ENCODE measurements at places on chromosomes 2 and 18.
A peak's percentile ranks its signal among the peaks of the same experiment; 100 is the strongest.

DNA sequence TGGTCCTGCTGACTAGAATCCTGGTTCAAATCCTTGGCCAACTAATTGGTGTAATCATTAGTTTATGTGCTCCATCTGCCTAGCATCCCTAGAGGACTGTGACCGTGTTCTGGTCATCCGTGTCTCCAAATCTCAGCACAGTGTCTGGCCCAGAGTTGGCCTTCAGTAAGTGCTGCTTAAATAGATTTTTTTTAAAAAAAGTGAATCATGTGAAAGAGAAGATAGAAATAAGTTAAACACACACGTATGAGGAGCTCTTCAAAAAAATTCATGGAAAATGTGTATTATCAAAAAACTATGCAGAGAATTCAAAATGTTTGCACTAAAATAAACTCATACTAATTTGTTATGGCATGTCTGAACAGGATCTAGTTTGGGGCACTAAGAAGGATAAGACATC is 129.3 kb upstream of the TLK1 start:
- H3K36me3 ChIP-seq, result no peaks in the 10 kb centered on the region
- no peak for DNase-seq
- no peaks in the 10 kb centered on the region for H3K27me3 ChIP-seq
- H3K4me3 ChIP-seq, result no peak overlapping the region

DNA sequence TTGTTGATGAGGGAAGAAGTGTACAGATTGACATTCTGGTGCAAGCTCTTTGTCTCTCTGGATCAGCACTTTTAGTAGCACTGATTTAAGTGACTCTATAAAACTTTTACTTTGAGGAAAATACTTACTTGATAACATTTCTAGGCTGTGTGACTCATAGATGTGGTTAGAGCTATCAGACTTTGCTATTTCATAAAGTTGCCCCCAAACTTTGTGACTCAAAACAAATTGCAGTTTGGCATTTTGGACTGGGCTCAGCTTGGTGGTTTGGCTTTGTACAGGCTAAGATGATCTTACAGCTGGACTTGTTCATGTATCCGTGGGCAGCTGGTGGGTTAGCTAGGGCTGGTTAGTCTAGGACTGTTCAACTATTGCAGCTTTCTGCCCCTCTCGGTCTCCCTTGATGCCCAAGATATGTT is 42.1 kb upstream of the GLS start:
- H3K4me3 ChIP-seq, result no peak overlapping the region
- no peaks in the 10 kb centered on the region for H3K27me3 ChIP-seq
- H3K4me1 ChIP-seq, result peaks cover 33% of the 10 kb centered on the region
- no peaks in the 10 kb centered on the region for H3K36me3 ChIP-seq
- H3K27ac ChIP-seq, result peak overlapping the region; percentile 58
- DNase-seq, result no peak

DNA sequence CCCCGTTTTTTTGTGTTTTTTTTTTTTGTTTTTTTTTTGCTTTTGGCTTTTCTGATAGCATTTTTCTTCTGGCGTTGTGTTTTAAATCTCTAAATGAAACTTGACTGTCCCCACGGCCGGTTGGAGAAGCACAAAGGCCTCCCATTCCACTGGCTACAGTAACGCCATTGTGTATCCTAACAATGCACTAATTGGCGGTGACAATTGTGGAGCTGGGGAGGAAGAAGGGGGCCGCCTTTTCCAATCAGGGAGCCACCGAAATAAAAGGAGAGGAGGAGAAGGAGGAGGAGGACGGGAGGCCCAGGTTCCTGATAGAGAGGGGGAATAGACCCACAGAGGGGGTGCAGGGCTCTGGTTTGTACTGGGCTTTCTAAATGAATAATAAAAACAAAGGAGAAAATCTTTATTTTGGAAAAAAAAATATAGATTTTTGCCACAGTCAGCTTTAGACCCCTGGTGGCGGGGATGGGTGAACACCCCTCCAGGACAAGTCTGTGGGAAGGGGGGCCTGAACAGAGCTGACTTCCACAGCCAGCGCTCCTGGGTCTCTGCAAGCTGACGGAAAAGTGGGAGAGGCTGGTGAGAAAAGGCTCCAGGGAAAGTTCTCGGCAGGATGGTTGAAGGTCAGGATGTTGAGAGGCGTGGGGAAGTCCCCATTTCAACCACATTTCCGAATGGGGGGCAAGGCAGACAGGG is 43.7 kb upstream of the FZD5 start:
- H3K27me3 ChIP-seq, result no peaks in the 10 kb centered on the region
- no peak overlapping the region for H3K27ac ChIP-seq
- H3K4me1 ChIP-seq, result no peaks in the 10 kb centered on the region
- no peak overlapping the region for H3K4me3 ChIP-seq
- DNase-seq, result no peak

DNA sequence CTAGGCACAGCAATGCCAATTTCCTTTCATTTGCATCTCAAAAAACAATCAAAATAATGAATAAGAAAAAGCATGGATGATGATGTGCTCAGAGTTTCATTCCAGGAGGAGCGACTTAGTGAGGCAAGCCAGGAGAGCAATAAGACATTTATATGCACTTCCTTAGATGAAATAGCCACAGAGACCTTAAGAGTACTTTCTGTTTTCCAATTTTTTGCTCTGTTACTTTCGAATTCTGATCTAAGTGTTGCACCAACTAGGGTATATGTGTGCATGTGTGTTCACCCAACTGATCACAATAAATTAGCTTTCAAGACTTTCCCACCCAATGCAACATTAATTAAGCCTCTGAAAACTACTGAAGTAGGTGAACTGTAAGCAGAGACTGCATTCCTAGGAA is 709 bp downstream of the RAB27B start:
- no peak overlapping the region for H3K27ac ChIP-seq
- H3K36me3 ChIP-seq, result no peaks in the 10 kb centered on the region
- H3K27me3 ChIP-seq, result no peaks in the 10 kb centered on the region
- no peak for DNase-seq
- peak overlapping the region; percentile 70 for H3K4me3 ChIP-seq

DNA sequence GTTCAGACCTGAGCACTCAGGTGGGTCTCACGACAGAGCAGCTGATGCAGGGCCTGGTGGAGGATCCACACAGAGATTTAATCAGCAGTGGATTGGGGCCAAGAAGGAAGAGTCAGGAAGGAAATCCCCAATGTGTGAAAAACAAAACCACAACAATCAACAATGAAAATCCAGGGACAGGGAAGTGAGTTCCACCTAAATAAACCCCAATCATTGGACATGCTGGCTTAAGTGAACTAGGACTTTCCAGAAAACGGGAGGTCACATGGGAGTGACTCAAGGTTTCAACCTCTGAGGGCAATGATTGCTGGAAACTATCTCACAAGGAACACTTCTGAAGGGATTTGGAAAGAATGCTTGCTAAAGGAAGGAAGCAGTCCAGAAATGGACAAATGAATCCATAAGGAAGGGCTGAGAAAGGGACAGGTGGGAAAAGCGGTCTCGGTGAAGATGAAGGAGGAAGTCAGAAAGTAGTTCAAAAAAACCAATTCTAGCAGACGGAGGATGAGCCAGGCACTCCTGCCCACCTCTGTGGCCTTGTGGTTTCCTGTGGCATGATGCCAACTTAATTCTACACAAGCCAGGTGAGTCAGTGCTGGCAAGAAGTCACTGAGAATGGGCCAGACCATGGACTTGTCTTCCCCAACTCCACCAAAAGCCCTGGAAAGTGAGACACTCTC is 15.4 kb upstream of the XDH start:
- no peaks in the 10 kb centered on the region for H3K4me1 ChIP-seq
- no peak overlapping the region for H3K27ac ChIP-seq
- no peak for DNase-seq
- H3K36me3 ChIP-seq, result no peaks in the 10 kb centered on the region
- no peaks in the 10 kb centered on the region for H3K27me3 ChIP-seq
- no peak overlapping the region for H3K4me3 ChIP-seq

GRCh38 chr2:223588251-223588650 is 13.9 kb downstream of the SCG2 start:
- H3K4me3 ChIP-seq, result no peak overlapping the region
- H3K27ac ChIP-seq, result no peak overlapping the region
- DNase-seq, result no peak

DNA sequence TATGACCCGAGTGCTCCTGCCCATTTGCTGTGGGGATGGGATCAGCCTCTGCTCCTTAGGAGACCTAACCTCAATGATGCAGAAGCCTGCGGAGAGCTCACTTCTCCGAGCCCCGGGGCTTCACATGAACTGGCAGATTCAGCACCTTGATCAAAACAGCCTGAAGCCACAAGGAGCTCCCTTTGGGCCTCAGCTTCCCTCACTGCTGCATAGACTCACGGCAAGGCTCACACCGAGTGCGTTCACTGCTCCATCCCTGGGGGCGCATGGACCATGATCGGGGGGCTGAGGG is 33.0 kb downstream of the CRACDL start:
- H3K27ac ChIP-seq, result no peak overlapping the region
- no peaks in the 10 kb centered on the region for H3K4me1 ChIP-seq
- H3K4me3 ChIP-seq, result no peak overlapping the region
- no peaks in the 10 kb centered on the region for H3K27me3 ChIP-seq
- DNase-seq, result no peak

DNA sequence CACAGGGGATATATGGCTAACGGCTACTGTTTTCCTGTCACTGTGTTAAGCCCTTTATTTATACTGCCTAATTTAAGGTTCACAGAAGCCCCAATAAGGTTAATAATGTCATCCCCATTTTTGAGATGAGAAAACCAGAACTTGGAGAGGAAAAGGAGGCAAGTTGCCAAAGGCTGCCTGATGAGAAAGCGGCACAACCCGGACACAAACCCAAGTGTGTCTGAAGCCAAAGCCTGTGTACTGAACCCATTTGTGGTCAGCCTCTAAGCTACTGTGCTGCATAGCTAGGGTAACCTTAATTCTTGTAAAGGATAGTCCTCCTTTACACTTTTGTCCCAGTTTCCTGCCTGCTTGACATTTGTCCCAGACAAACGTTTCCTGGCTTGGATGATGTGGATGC is 954.7 kb upstream of the FANCL start:
- DNase-seq, result no peak
- H3K27me3 ChIP-seq, result no peaks in the 10 kb centered on the region
- no peak overlapping the region for H3K4me3 ChIP-seq
- H3K36me3 ChIP-seq, result no peaks in the 10 kb centered on the region
- no peak overlapping the region for H3K27ac ChIP-seq

- H3K27ac ChIP-seq, result no peak overlapping the region
- peaks cover 26% of the 10 kb centered on the region for H3K36me3 ChIP-seq
- DNase-seq, result no peak
- peaks cover under 1% of the 10 kb centered on the region for H3K4me1 ChIP-seq
- H3K27me3 ChIP-seq, result no peaks in the 10 kb centered on the region
- H3K4me3 ChIP-seq, result no peak overlapping the region
Observed at GRCh38 chr18:79465392-79465991, 69.8 kb downstream of the NFATC1 start.

DNA sequence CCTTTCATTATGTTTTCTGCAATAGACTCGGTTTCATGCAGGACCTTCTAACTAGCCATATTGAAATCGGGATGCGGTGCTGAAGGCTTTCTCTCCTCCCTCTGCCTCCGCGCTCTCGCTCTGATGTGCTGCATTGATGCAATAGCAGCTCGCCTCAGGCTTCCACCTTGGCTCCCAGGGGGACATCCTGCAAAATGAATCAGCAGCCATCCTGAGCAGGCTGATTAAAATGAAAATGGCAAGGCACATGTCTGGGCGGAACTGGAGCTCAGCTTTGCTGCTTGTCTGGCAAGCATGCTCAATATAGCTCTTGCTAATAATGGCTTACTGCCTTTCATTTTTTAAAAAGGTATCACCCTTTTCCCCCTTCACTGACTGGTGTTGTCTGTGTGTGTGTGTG is 806 bp upstream of the MYT1L start:
- no peaks in the 10 kb centered on the region for H3K4me1 ChIP-seq
- H3K27ac ChIP-seq, result no peak overlapping the region
- DNase-seq, result no peak
- no peaks in the 10 kb centered on the region for H3K36me3 ChIP-seq

DNA sequence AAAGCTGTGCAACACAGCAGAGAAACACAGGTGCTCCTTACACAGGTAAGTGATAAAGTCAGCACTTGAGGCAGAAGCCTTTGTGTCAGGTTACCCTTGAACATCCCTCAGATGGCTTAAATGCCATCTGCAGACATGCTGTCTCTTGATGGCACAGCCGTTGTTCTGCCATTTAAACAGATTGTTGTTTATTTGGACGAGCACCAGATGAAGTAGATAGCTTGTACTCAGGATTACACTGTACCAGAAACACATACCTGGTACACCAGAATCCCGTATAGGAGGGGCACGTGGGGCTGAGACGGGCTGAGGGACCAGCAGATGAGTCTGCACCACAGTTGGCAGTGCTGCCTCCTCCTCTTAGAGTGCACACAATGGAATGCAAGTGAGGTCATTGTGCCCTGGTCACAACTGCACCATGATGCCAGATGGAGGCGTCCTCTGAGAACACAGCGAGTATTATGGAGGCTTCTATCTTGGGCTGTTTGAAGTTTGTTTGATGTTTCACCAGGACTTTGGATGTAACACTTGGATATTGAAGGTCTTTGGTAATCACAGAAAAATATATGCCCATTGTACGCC is 143.0 kb downstream of the TANC1 start:
- no peaks in the 10 kb centered on the region for H3K27me3 ChIP-seq
- DNase-seq, result no peak
- H3K36me3 ChIP-seq, result no peaks in the 10 kb centered on the region
- no peak overlapping the region for H3K4me3 ChIP-seq
- H3K27ac ChIP-seq, result no peak overlapping the region

DNA sequence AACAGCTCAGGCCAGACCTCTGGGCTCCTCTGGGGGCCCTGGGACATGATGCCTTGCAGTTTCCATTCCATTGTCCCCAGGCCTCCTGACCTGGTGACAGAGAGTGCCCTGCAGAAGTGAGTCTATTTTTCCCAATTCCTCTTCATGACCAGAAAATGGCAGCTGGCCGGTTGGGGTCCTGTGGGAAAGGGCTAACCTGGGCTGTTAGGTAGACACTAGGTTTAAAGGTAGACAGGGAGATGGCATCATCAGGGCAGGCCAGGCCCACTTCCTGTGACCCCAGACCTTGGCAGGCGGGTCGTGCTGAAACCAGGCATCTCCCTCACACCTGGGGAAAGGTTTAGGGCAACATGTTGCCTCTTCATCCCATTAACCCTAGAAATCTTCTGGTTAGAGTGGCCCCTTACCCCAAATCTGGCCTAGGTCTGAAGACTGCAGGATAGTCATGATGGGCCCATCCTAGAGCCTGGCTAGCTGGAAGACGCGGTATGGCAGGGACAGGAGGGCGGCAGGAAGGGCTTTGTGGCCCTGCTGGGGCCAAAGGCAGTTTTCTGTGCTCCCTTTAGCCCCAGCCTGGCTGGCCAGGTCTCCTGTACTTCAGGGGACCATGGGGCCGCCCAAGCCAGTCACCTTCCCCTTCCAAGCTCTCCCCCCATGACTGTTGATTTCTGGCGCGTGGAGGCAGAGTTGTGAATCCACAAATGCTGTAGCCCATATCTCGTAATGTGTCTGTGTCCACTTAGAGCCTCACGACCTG is 10.1 kb downstream of the POMC start:
- no peak overlapping the region for H3K4me3 ChIP-seq
- H3K36me3 ChIP-seq, result no peaks in the 10 kb centered on the region
- DNase-seq, result no peak
- H3K27me3 ChIP-seq, result no peaks in the 10 kb centered on the region
- H3K4me1 ChIP-seq, result no peaks in the 10 kb centered on the region
- H3K27ac ChIP-seq, result no peak overlapping the region

GRCh38 chr2:3033315-3033714 is 344.3 kb downstream of the EIPR1 start:
- no peaks in the 10 kb centered on the region for H3K36me3 ChIP-seq
- H3K27me3 ChIP-seq, result no peaks in the 10 kb centered on the region
- no peaks in the 10 kb centered on the region for H3K4me1 ChIP-seq
- H3K27ac ChIP-seq, result no peak overlapping the region

All from thoracic aorta (tissue), 2 donors.